ENCODE measurements at places on chromosomes 7 and 10. TPM values are rescaled to one million over a fixed set of nuclear protein-coding genes. Genes with fewer than 3 reads are reported as not detected.

TMEM213 gene
- total RNA-seq = not detected

- peaks cover 2% of the 10 kb centered on the region for H3K36me3 ChIP-seq
- no peaks in the 10 kb centered on the region for H3K27me3 ChIP-seq
- no peak for DNase-seq
- H3K27ac ChIP-seq = no peak overlapping the region
- no peak overlapping the region for H3K4me3 ChIP-seq
- no peaks in the 10 kb centered on the region for H3K4me1 ChIP-seq
These were observed 146.0 kb downstream of the CCDC201 start for GRCh38 chr7:45726883-45727282.

DNA sequence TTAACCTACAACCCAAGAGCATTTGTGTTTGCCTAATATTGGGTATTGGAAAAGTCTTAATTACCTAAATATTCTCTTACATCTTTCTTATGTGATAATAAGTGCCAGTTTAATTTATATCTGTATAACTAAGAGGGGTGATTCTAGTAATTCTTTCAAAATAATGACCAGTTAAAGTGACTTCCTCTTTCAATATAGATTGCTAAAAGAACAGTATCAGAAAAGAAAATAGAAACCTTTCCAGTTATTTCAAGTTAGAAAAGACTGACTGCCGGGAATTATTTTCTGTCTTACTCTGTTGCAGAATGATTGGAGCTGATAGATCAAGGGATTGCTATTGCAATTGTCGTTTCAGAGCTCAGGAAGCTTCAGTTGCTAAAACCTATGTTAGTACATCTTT lies 525.0 kb upstream of the SEMA3D start:
- H3K4me3 ChIP-seq = no peak overlapping the region
- no peak overlapping the region for H3K27ac ChIP-seq
- no peaks in the 10 kb centered on the region for H3K36me3 ChIP-seq
- no peaks in the 10 kb centered on the region for H3K27me3 ChIP-seq

DNA sequence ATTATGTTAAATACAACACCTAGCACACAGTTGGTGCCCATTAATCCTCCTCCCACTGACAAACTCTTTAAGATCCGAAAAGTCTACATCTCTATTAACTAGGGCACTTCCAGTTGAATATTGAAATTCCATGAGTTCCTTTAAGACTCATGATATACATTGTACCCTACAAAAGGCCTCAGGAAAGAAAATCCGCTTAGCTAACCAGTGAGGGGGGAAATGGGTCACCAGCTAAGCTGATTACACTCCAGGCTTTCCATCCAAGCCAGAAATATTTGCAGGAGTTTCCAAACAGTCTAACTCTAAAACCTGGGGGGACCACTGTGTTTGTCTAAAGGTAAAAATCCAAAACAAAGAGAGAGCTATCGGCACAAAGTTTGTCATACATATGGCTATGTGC lies 1.3 kb upstream of the LRIT2 start:
- H3K36me3 ChIP-seq = no peaks in the 10 kb centered on the region
- H3K4me1 ChIP-seq = no peaks in the 10 kb centered on the region
- DNase-seq = no peak

- DNase-seq = no peak
- no peaks in the 10 kb centered on the region for H3K36me3 ChIP-seq
- H3K27ac ChIP-seq = no peak overlapping the region
- H3K4me1 ChIP-seq = no peaks in the 10 kb centered on the region
- H3K27me3 ChIP-seq = peaks cover 23% of the 10 kb centered on the region
These were observed 29.1 kb upstream of the LHFPL3 start for GRCh38 chr7:104299323-104299722.

Data from HCT116 (cell line).